ENCODE measurements at places on chromosomes 6 and 20.

DNA sequence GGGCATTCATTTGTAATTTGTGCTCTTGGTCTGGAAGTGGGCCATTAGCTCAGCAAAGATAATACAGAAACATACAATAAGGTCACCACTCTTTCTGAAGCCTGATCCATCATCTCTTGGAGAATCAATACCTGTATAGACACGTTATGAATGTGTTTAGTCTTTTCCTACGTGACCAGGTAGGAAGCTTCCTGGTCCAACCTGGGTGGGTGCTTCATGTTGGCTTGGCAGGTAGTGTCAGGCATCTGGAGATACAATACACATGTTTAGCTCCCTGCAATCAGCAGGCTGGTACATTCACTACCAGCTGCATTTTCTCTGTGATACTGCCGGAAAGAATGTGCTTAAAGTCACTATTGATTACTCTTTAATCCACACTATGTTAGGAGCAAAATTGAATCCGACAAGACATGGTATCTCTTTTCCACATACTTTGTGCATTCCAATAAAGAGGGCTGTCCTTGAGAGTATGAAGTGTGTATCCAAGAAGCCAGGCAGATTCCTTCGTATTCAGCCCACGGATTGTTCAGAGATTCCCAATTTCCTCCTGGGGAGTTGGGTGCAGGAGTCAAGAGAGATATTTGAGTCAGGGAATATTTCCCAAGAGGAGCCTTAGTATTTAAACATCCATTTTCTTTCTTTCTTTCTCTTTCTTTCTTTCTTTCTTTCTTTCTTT is 49.9 kb upstream of the RANBP9 start:
- no peak for DNase-seq

DNA sequence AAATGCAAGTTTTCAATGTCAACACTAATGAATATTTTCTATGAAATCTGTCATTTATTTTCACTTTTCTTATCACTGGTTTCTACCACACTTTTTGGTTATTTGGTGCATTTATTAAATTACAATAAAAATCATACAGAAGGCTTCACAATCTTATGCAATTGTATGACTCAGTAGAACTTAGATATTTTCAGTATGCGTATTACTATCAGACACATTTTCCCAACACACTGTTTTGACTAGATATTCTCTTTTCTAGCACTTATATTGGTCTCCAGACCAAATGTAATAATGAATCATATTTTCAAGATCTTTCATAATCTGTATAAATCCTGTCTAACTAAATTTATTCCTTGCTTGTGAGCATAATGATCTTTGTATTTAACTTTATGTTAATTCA is 74.1 kb downstream of the FAM83B start:
- DNase-seq: no peak

DNA sequence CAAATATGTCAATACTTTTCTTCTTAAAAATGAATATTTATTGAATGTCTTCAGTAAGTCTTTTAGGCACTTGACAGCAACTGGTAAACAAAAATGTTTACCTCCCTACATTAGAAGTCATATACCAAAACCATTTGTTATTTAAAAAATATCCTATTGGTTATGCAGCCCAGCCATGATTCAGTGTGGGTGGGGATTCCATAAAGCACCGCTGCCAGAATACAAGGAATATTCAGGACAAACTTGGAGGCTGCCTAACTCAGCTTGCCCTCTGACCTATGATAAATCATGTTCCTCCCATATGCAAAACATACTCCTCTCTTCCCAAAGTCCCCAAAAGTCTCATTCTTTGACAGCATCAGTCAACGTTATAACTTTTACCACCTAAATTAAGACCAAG is 486.8 kb upstream of the IRAK1BP1 start:
- DNase-seq: no peak

DNA sequence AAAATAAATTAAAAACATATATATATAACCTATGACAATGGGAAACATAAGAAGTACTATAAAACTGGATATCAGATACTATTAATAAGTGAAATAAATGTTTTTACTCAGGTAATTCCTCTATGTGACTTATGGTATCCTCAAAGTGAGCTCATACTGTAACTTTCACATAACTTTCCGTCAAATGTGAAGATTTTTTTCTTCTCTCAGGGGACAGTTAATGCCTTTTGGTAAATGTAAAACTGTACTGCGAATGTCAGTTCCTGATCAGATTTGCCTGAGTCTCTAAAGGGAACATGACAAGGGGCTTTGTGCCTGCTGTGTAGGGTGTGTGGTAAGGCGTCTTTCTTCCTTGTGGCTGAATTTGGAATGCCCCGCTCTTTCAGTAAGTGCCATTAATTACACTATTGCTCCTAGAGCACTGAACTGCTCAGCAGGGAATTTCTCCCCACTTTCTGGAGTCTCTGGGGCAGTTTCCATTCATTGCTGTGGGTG is 271.8 kb downstream of the PRL start:
- no peak for DNase-seq
